ENCODE measurements at places on chromosomes 12 and 14. TPM values are rescaled to one million over a fixed set of nuclear protein-coding genes. Genes with fewer than 3 reads are reported as not detected.

ZNF385A gene
- total RNA-seq, result 18.4 TPM

PIWIL1 gene
- total RNA-seq, result not detected

RIMKLB gene
- 17.5 TPM for total RNA-seq

ADCY4 gene
- not detected for total RNA-seq

MYL2 gene
- not detected for total RNA-seq

KLRC1 gene
- total RNA-seq, result not detected

ARHGEF40 gene
- 10.7 TPM for total RNA-seq

OR4E2 gene
- total RNA-seq, result not detected

HCAR2 gene
- 0.35 TPM for total RNA-seq

PIANP gene
- total RNA-seq, result 0.96 TPM

KRT72 gene
- total RNA-seq, result not detected

SERPINA3 gene
- total RNA-seq, result 5.9 TPM

PRH2 gene
- total RNA-seq, result not detected

SCN8A gene
- total RNA-seq, result 1.4 TPM

ANO2 gene
- not detected for total RNA-seq

SERPINA12 gene
- not detected for total RNA-seq

RPL10L gene
- total RNA-seq, result not detected

LMO3 gene
- total RNA-seq, result not detected

CFAP54 gene
- total RNA-seq, result 1.5 TPM

CSRP2 gene
- 18.4 TPM for total RNA-seq

C12orf50 gene
- not detected for total RNA-seq

Data from A549 treated with DMSO at 1 μM for 4 hours (cell line).